ENCODE measurements at places on chromosomes 4 and X.

DNA sequence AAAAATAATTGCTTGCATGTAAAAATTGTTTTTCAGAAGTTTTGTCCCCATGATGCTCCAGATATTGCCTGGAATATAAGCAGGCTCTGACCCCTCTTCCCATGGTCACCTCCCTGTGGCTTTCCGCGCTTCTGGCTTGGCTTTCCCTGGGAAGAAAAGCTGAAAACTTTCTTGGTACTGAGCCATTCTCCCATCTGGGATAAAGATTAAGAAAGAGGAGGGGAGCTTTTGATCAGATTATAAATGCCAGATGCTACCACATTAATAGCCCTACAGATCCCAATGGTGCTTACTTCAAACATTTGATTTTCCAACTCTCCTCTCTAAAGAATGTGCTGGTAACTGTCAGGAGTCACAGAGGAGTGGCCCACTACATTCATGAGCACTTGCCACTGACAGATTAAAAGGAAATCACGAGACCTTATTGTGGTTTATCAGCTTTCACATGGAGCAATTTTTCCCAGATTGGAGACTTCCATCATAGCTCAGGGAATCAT lies 54.4 kb upstream of the GAB1 start:
- no peaks in the 10 kb centered on the region for H3K36me3 ChIP-seq
- H3K27me3 ChIP-seq: no peaks in the 10 kb centered on the region
- DNase-seq: no peak
- no peak overlapping the region for H3K4me3 ChIP-seq
- H3K4me1 ChIP-seq: peaks cover 17% of the 10 kb centered on the region

DNA sequence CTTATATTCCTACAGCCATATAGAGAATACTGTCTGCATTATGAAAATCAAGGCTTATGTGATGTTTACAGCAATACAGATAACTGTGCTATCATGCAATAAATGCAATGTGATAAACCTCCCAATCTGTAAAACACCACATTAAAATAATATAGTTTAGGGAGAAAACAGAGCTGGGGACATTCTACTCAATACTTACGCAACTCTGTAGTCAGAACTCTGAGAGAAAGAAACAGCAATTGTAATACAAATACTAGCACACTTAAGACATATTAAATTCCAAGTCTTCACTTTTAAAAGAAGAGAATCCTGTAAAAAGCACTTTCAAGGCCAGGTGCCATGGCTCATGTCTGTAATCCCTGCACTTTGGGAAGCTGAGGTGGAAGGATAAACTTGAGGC lies 61.4 kb downstream of the ANKRD17 start:
- DNase-seq: no peak
- H3K27me3 ChIP-seq: no peaks in the 10 kb centered on the region
- no peak overlapping the region for H3K4me3 ChIP-seq
- peaks cover 15% of the 10 kb centered on the region for H3K4me1 ChIP-seq

GRCh38 chr4:56450342-56450741 lies 14.3 kb downstream of the PAICS start:
- no peaks in the 10 kb centered on the region for H3K4me1 ChIP-seq
- no peak overlapping the region for H3K4me3 ChIP-seq
- DNase-seq: no peak

- H3K27ac ChIP-seq: no peak overlapping the region
- H3K4me1 ChIP-seq: no peaks in the 10 kb centered on the region
- DNase-seq: no peak
- no peak overlapping the region for H3K4me3 ChIP-seq
- H3K27me3 ChIP-seq: no peaks in the 10 kb centered on the region
These were observed 5.8 kb upstream of the CLNK start for GRCh38 chr4:10690185-10690907.

GRCh38 chr4:72971572-72971971 lies 97.9 kb downstream of the COX18 start:
- no peaks in the 10 kb centered on the region for H3K27me3 ChIP-seq
- no peak for DNase-seq
- peak overlapping the region; percentile 82 for H3K27ac ChIP-seq
- H3K36me3 ChIP-seq: no peaks in the 10 kb centered on the region
